ENCODE measurements at places on chromosomes 2 and 18. TPM values are rescaled to one million over a fixed set of nuclear protein-coding genes. Genes with fewer than 3 reads are reported as not detected.

- DNase-seq, result no peak
Observed at GRCh38 chr2:140274891-140275290, 1494.7 kb upstream of the NXPH2 start.

DNA sequence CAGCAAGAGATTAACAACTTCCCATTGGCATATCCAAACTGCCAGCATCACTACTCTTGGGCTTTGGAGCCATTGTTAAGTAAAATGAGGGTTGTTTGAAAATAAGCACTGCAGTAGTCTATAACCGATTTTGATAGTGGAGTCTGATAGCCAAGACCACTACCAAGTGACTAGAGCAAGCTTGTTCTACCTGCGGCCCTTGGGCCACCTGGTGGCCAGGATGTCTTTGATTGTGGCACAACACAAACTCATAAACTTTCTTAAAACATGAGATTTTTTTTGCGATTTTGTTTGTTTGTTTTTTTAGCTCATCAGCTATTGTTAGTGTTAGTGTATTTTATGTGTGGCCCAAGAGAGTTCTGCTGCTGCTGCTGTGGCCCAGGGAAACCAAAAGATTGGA lies 11.0 kb downstream of the UBE2E3 start:
- DNase-seq, result no peak

DNA sequence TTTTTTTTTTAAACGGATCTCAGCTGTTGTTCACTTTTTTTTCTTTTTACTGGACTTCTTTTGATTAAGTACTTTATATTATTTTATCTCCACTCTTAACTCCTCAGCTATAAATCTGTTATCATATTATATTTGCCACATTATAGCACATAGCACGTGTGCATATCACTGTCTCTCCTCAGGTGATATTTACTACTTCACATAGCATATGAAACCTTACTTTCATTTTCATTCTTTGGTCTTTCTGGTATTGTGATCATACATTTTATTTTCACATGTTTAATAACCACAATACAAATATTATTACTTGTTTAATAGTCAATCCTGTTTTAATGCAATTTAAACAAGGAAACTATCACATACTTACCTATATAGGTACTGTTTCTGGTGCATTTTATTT lies 993.1 kb upstream of the TMEFF2 start:
- DNase-seq, result no peak

GRCh38 chr2:1091895-1092585 lies 141.4 kb downstream of the SNTG2 start:
- DNase-seq, result no peak

DNA sequence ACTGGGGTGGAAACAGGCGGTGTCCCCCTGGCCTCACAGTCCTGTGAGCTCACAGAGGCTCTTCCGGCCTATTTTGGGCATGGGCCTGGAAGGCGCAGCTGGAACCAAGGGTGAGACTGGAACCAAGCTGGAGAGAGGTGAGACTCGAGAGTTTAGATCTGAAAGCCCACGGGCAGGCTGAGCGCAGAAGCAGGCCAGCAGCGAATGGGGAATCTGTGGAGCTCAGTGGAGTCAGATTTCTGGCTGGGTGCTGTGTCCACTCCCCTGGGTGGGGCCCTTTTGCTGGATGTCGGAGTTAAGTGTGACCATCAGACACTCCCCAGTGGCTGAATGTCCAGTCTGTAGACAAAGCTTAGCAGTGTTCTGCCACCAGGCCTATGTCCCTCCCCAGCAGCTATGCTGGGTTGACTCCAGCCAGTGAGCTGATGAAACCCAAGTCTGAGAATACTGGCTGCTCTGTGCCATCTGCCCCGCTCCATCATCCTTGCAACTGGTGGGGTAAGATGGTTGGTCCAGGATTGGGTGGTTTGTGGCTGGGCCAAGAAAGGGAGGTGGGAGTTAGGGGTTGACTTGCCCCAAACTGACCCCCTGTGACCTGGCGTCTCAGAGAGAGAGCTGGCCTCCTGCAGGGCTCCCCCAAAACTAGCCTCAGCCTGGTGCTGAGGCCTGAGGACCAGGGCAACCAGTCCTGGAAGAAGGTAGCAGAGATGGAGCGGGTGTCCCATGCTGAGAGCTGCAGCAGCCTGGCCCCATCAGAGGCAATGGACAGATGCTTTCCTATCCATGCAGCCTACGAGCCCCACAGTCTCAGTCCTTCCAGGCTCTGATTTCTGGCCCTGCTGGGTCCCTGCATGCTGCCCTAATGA lies 34.4 kb downstream of the CYP26B1 start:
- no peak for DNase-seq

GRCh38 chr2:226117510-226118065 lies 682.0 kb downstream of the IRS1 start:
- DNase-seq, result no peak

DNA sequence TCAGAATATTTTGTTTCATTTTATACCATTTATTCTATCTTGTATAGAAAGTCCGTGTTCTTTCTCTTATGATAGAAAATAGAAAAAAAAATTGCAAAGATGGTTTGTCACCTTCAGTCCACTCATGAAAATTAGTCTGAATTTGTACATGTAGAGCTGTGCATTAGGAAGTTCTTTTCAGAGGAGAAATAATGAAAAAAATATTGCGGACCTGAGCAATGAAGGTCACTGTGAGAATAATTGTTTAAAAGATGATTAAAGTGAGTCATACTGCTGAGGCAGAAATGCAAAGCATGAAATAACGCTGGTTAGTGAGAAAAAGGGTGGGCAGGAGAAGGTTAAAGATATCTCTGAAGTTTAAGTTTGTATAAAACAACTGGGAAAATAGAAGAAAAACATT lies 431.1 kb downstream of the TMX3 start:
- no peak for DNase-seq

GRCh38 chr2:237075749-237076599 lies 9.7 kb upstream of the COPS8 start:
- no peak for DNase-seq

GRCh38 chr2:62474176-62474575 lies 31.8 kb downstream of the TMEM17 start:
- no peak for DNase-seq

Gene MAP3K2
- 63.1 TPM for total RNA-seq

DNA sequence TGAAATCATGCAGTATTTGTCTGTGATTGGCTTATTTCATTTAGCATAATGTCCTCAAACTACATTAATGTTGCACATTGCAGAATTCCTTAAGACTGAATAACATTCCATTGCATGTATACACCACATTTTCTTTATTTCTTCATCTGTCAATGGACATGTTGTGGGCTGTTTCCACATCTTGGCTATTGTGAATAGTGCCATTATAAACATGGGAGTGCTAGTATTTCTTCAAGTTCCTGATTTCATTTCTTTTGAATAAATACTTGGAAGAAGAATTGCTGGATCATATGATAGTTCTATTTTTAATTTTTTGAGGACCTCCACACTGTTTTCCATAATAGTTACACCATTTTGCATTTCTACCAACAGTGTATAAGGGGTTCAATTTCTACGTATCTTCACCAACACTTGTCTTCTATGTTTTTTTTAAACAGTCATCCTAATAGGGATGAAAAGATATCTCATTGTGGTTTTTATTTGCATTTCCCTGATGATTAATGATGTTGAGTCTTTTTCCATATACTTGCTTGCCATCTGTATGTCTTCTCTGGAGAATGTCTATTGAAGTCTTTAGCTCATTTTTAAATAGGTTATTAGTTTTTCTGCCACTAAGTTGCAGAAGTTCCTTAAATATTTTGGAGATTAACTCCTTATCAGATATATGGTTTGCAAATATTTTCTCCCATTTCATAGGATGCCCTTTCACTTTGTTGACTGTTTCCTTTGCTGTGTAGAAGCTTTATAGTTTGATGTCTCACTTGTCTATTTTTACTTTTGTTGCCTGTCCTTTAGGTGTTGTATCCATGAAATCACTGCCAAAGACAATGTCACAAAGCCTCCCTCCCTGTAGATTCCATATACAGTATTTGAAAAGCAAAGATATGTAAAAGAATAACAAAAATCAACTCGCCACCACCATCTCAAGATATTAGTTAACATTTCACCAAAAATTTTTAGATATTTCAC lies 14.6 kb downstream of the FBXO11 start:
- DNase-seq, result no peak

Gene PSD4
- 161 TPM for total RNA-seq

Gene ANKRD30B
- not detected for total RNA-seq

DNA sequence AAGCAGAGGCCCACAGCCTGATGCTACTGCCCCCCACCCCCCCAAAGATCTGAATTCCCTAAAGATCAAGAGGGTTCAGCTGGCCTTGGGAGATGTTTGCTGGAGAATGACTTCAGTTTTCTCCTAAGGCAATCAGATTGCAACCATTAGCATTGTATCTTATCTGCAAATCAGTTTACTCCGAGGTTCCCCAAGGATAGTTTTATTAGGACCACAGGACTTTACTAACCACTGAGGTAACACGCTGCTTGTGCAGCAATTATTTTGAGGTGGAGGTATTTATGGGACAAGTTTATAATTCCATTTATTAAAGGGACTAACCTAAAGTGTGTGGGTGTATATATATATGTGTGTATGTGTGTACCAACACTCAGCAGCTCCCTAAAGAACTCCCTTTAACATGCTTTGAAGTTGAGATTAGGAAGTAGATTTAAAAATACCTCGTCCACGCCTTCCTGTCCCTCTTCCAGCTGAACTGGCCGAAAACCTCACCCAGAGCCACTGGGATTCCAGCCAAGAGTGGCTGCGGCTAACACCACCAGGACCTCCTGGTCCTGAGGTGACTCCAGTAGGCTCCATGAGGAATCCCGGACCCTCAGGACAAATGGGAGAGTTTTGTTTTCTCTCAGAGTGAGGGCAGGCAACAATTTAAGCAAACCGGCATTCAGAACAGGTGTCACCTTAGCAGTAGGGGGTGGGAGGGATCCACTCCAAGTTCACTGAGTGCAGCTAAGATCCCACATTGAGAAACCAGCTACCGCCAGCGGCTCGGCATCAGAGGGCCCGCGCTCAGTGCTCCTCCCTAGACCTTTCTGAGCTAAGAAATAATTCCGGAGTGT lies 3.0 kb upstream of the DLX1 start:
- DNase-seq, result no peak

Gene TTN
- 33.3 TPM for total RNA-seq

All from activated B cell treated with CpG ODN at 0.5 μM for 24 hours (primary cell).